ENCODE measurements at places on chromosomes 16 and 17.

DNA sequence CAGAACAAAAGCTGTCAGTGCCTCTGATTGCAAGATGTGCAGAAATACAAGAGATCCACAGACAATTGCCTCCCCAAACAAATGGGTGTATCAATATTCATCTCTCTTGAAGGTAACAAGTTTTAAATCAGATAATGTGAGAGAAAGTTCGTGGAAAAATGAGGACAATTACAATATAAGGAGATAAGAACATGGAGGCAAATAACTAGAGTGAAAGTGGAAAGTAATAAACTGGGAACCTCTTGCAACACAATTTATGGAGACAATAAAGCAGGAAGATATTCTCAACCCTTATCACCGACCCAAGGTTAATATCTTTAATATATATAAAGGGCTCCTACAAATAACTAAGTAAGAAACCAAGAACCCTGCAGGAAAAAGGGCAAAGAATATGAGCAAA lies 14.2 kb upstream of the KRT19 start:
- no peak for DNase-seq

- DNase-seq = no peak
Measured at GRCh38 chr17:37051833-37052232, 103.1 kb downstream of the AATF start.

GRCh38 chr17:8020776-8021564 lies 17.9 kb upstream of the ALOX15B start:
- no peak for DNase-seq

GRCh38 chr16:31876951-31877828 lies 3.6 kb downstream of the ZNF267 start:
- peak; percentile 49 for DNase-seq

- no peak for DNase-seq
Measured at GRCh38 chr17:10549096-10549842, at the start of gene MYH2. TSS of gene MYH2 (minus strand) at chr17:10549658. CDS start at chr17:10547920, 1,738 bp downstream.

- no peak for DNase-seq
Measured at GRCh38 chr16:55091213-55091870, 160.7 kb downstream of the IRX5 start.

DNA sequence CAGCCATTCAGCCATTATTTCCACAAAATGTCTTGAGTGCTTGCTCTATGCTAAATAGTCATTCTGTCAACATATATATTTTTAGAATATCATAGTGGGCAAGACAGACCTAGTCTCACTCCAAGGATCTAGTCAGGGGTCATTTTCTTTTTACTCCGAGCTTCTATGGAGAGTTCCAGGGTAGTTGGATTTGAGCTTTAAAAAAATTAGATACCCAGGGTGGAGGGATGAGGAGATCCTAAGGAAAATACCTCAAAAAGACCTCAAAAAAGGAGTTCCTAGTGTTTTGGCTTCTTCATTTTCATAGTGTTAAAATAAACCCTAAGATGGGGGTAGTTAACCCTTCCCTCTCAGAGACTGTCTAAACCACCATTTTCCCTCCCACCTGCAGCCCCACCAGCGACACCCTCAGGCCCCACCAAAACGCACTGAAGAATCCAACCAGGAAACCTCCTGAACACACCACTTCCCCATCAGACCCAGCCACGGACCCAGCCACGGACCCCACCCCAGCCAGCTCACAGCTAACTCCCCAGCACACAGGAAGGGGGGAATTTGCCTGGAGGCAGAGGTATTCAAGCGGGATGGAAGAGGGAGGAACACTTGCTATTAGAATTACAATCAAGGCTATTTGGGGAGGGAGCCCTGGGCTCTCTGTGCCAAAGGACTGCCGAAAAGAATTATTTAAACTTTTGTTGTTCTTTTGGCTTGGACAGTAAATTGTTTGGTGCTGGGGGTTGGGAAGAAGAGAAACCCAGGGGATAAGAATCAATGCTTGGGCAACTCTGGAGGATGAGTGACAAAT lies 2.2 kb downstream of the ETV4 start:
- DNase-seq = no peak

DNA sequence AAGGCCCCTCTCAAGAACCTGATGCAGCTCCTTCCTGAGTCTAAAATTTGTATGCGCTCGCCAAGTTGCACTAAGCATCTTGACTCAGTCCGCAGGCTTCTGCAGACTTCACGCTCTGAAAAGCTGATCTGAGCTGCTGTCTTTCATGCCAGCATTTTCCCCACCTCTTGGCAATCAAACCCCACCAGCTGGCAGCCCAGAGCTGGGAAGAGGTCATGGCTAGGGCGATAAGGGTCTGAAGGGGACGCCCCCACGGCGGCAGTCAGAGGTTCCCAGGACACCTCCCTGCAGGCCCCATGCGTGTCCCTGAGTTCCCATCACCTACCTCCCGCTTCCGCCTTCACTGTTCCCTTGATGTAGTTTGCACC lies 5.1 kb upstream of the UNC13D start:
- no peak for DNase-seq

DNA sequence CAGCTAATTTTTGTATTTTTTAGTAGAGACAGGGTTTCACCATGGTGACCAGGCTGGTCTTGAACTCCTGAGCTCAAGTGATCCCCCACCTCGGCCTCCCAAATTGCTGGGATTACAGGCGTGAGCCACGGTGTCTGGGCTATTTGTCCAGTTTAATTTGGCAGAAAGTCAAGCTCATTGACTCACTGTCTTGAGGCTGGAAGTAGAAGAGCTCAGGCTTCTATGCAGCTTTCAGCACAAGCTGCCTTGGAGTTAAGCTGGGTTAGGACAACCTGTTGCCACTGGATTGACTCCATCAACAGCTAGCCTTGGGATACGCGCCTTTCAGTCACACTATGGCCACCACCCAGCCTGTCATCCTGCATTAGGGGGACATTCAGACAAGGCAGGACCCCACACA lies 76.2 kb upstream of the DNAH17 start:
- no peak for DNase-seq

DNA sequence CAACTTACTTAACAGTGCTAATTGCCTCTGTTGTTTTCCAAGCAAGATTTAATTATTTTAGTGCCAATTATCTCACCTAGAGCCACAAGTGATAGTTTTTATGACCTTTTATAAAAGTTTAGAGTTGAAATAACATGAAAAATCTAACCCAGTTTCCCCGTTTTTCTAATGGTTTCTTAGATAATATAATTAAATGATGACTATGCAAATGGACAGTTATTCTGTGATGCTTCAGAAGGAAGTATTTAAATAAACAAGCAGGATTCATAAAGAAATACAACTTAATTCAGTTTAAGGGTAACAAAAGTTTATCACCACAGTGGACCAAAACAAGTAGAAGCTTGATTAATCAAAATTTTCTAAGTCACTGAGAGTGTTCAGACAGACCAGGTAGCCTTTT lies 721.2 kb upstream of the SOX9 start:
- DNase-seq = no peak

DNA sequence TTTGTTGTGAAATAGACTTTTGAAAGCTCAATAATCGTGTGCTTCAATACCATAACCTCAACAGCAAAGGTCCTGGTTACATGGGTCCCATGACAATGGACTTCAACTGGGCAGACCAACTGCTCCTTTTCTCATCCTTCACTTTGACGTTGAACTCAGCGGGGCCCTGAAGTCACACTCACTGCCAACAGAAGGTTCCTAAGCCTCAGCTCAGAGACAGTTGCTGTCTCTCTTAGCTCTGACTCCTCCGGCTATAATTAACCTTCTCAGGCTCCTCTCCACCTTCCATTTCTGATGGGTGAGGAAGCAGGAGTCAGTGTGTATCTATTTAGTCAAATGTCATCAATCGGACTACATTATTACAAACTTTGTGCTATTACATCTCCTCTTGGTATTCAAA lies 23.8 kb downstream of the MPP3 start:
- no peak for DNase-seq

DNA sequence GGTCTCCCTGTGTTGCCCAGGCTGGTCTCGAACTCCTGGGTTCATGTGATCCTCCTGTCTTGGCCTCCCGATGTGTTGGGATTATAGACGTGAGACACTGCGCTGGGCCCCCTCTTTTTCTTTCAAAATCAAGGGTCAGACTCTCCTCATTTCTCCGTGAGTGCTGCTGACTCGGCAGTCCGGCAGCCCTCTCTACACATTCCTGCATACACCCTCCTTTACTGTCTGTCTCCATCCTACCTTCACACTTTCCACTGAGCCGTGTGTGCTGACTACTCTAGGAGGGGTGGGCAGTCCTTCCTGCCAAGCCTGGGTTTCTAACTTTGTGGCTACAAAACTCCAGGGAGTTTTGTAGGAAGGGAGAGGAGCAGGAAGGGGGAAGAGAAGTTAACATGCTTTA lies 195.2 kb downstream of the PARN start:
- DNase-seq = no peak

GRCh38 chr17:79171188-79171587 lies 96.6 kb downstream of the ENGASE start:
- DNase-seq = no peak

DNA sequence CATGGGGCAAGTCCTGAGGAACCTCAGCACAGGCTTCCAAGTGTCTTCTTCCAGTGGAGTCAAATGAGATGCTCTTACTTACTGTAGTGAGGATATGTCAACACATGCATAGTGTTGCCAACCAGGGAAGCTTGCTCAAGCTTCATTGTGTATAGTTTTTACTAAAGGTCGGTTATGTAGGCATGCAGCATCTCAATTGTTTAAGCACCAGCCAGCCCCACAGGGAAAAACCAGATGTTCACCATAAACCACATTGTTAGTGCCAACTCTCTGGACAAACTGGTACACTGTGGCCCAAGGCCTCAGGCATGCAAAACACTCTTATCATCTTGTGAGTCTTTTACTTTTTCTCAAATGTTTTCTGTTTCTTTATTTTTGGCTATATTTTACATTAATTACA lies 152.1 kb downstream of the PHKB start:
- DNase-seq = no peak

DNA sequence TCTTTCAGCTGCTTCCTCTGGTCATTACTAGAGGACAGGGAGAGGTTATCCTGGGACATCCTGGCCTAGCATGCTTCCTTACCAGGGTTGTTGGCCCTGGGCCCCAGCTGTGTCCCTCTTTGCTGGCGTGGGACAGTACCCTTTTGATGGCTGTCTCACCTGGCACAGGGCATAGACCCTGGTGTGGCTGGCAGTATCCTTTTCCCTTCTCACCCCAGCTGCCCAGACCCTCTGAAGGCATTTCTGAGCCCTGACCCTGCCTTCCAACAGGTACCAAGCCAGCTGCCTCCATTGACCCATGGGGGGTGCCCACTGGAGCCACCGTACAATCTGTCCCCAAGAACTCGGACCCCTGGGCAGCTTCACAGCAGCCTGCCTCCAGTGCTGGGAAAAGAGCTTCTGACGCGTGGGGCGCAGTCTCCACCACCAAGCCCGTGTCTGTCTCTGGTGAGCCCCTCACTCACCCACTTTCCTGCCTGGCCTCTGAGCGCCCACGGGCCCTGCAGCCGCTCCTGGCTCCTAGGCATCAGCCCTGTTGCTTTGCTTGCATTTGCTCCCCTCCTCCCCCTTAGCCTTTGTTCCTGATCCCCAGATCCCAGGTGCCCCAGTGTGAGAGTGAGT lies 34.0 kb downstream of the B9D1 start:
- DNase-seq = no peak

DNA sequence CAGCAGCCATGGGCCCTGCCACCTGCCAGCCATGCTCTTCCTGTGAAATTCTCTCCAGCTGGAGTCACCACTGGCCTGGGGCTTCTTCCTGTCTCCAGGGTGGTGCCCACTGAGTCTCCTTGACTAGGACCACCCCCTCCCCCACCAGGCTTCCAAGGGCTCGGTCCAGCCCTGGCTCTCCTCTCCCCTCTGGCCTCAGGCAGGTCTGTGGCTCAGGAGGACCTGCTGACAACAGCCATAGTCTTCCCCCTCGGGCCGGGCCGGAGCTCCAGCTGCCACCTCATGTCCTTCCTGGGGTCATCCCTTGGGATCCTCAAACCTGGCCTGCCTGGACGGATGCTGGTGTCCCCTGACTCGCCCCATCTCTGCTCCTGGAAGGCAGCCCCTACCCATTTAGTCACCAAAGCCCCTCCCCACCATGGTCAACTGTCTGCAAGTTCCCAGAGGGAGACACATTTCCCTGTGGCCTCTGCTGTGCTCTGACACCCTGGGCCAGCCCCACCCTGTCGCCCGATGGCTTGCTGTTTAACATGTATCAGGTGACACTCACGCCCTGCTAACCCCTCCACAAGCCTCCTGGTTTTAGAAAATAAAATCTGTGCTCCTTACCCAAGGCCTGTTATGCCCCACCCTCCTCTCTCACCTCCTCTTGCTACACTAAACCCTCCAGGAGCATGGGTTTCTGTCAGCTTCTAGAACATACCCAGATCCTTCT lies 186.2 kb downstream of the RBFOX3 start:
- DNase-seq = no peak

DNA sequence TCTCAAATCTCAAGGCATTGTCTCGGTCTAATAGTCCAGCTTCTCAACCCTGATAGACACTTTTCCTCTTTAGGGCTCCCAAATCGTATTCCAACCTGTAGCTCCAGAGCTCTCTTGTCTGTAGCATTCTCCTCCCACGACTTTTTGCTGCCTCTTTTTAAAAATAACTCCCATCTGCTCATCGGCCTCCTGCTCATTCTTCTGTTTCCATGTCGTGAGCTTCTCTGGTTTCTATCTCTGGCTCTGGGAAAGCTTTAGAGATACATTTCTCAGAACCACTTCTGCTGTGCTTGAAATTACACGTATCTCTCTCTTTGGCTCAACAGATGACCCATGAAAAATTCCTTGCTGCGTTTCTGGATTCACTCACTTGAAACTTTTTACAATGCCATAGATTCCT lies 609.6 kb upstream of the C16orf82 start:
- DNase-seq = no peak

GRCh38 chr16:80063031-80063712 lies 462.6 kb upstream of the MAF start:
- DNase-seq = no peak

GRCh38 chr16:67236563-67237395 lies 9.8 kb downstream of the TMEM208 start:
- DNase-seq = peak; percentile 90

- peak; percentile 24 for DNase-seq
Measured at GRCh38 chr16:87681981-87682570, 79.8 kb downstream of the JPH3 start.

GRCh38 chr16:89847940-89848297 lies 19.6 kb downstream of the SPIRE2 start:
- DNase-seq = no peak

- DNase-seq = peak; percentile 27
Measured at GRCh38 chr16:67847064-67847861, at the start of gene CENPT. TSS of gene CENPT (minus strand) at chr16:67847693. CDS start at chr16:67833859, 13,834 bp downstream.

GRCh38 chr17:2933606-2934005 lies 129.8 kb downstream of the OR1D5 start:
- DNase-seq = no peak

DNA sequence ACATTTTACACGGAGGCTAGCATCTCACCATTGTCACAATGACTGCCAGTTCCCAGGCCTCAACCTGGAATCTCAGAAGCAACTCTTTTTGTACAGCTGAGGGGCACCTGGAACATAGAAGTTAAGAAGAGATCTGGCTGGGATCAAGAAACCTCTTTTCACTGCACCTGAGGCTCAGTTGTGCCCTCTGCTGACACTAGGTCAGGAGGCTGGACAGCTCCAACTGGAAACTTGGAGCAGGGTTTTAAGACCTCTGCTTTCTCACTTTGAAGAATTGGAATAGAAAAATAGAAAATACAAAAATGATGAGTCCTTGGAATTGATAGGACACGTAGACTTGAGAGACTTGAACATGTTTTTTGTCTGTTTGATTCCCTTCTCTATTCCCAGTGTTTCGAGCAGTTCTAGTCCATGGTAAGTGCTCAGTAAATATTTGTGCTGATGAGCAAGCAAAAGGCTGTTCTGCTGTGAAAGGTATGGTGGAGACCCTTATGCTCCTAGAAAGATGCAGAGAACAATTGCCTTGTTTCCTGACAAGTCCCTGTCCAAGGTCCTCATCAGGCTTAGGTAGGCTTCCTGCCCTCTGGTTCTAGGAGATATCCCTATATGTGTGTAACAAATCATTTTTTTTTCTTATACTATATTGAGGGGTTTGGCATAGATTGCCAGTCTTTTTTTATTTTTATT lies 13.6 kb upstream of the PPM1D start:
- no peak for DNase-seq
